ENCODE measurements at places on chromosomes 5 and 9. TPM values are rescaled to one million over a fixed set of nuclear protein-coding genes. Genes with fewer than 3 reads are reported as not detected.

FAM221B gene
- not detected for total RNA-seq

SURF6 gene
- total RNA-seq = 25.6 TPM

GRXCR2 gene
- total RNA-seq = not detected

ALAD gene
- 15.9 TPM for total RNA-seq

DMRT3 gene
- not detected for total RNA-seq

CDC20B gene
- total RNA-seq = 0.07 TPM

EMB gene
- total RNA-seq = 4.6 TPM

WDR38 gene
- not detected for total RNA-seq

TAF1L gene
- total RNA-seq = not detected

GABBR2 gene
- 0.20 TPM for total RNA-seq

SLC28A3 gene
- total RNA-seq = 0.01 TPM

CTNND2 gene
- total RNA-seq = not detected

ISOC1 gene
- total RNA-seq = 21.5 TPM

ANKRD55 gene
- not detected for total RNA-seq

KLHL3 gene
- total RNA-seq = 0.34 TPM

PTGR1 gene
- 396 TPM for total RNA-seq

SOHLH1 gene
- total RNA-seq = not detected

SHC3 gene
- total RNA-seq = 0.32 TPM

TAF11L5 gene
- total RNA-seq = not detected

NMUR2 gene
- total RNA-seq = 0.09 TPM

IL33 gene
- 0.87 TPM for total RNA-seq

ZNF474 gene
- total RNA-seq = 0.22 TPM

RFK gene
- total RNA-seq = 49.5 TPM

TPPP gene
- total RNA-seq = 6.4 TPM

WDR31 gene
- total RNA-seq = 0.95 TPM

FOXD4L4 gene
- not detected for total RNA-seq

SLC22A4 gene
- 4.0 TPM for total RNA-seq

ADAMTS2 gene
- 0.22 TPM for total RNA-seq

FBP1 gene
- not detected for total RNA-seq

CRB2 gene
- 0.11 TPM for total RNA-seq

ARID3C gene
- total RNA-seq = 0.23 TPM

FBXL7 gene
- total RNA-seq = 1.5 TPM

SH3GL2 gene
- 0.09 TPM for total RNA-seq

BRINP1 gene
- 0.17 TPM for total RNA-seq

PDGFRB gene
- 0.10 TPM for total RNA-seq

CER1 gene
- total RNA-seq = not detected

FBP2 gene
- not detected for total RNA-seq

SIT1 gene
- total RNA-seq = not detected

OTULINL gene
- 6.1 TPM for total RNA-seq

ARL14EPL gene
- total RNA-seq = 0.08 TPM

SNCAIP gene
- total RNA-seq = 0.03 TPM

OBP2A gene
- total RNA-seq = not detected

GPR21 gene
- total RNA-seq = not detected

INSL4 gene
- 17.0 TPM for total RNA-seq

PCDHAC1 gene
- 1.5 TPM for total RNA-seq

MARCOL gene
- total RNA-seq = not detected

CERCAM gene
- total RNA-seq = 38.8 TPM

CYSRT1 gene
- total RNA-seq = 2.7 TPM

TSSK1B gene
- not detected for total RNA-seq

TEX48 gene
- total RNA-seq = not detected

All from A549 treated with CORT108297 at 1 μM for 4 hours (cell line).